ENCODE measurements at places on chromosomes 6 and 20.

GRCh38 chr20:8334641-8335040 is 202.6 kb downstream of the PLCB1 start:
- DNase-seq: no peak
- H3K36me3 ChIP-seq: no peaks in the 10 kb centered on the region
- H3K4me1 ChIP-seq: no peaks in the 10 kb centered on the region
- H3K27me3 ChIP-seq: no peaks in the 10 kb centered on the region
- no peak overlapping the region for H3K27ac ChIP-seq

- H3K27me3 ChIP-seq: no peaks in the 10 kb centered on the region
- no peak overlapping the region for H3K4me3 ChIP-seq
- no peaks in the 10 kb centered on the region for H3K4me1 ChIP-seq
- H3K27ac ChIP-seq: no peak overlapping the region
- no peaks in the 10 kb centered on the region for H3K36me3 ChIP-seq
Measured at GRCh38 chr6:158923805-158924498, 76.0 kb downstream of the RSPH3 start.

DNA sequence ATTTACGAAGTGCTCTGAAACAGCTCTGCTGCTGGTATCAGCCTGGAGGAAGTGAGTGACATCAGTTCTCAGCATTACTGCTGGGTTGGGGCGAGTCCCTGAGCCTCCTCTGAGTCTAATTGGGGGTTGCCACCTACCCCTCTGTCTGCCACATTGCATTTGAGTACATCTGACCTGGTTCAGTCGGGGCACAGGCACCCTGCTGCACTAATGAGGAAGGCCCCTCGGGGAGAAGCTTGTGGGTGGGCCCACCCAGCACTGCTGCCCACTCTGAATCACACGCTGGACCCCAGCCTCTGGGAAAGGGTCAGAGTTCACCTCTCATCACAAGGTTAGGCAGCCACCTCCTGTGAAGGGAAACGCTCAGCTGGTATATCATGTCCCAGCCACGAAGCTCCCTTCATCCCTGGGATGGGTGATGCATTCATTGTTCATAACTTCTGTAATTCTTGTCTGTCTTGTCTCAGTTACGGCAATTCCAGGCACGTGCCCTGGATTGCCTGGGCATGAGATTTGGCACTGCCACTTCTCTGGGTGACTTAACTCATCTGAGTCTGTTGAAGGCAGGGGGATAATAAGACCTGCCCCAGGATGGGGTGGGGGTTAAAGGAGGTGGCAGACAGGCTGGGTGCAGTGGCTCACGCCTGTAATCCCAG is 13.3 kb downstream of the DNMT3B start:
- H3K4me3 ChIP-seq: no peak overlapping the region
- DNase-seq: no peak
- H3K4me1 ChIP-seq: peaks cover 12% of the 10 kb centered on the region

- H3K36me3 ChIP-seq: no peaks in the 10 kb centered on the region
- H3K4me3 ChIP-seq: no peak overlapping the region
- no peak for DNase-seq
- H3K27ac ChIP-seq: no peak overlapping the region
Measured at GRCh38 chr6:170402318-170403040, 95.9 kb downstream of the FAM120B start.

DNA sequence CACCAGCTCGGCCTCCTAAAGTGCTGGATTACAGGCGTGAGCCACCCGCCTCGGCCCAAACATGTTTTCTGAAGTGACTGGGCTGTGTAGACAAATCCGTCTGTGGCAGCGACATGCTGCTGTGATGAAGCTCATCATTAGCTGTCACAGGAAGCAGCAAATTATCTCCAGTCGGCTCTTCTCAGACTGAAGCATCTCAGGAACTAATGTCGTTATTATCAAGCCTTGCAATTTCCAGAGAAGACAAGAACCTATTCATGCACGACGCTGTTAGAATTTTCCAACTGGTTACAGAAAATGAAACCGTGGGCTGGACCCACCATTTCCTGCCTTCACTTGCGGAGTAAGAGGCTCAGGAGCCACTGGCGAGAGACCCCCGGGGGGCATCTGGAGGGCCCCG is 17.1 kb upstream of the NTSR1 start:
- H3K4me3 ChIP-seq: no peak overlapping the region
- H3K27ac ChIP-seq: no peak overlapping the region
- no peak for DNase-seq
- no peaks in the 10 kb centered on the region for H3K27me3 ChIP-seq
- no peaks in the 10 kb centered on the region for H3K4me1 ChIP-seq

GRCh38 chr6:22290045-22290444 is 6.8 kb downstream of the PRL start:
- no peak for DNase-seq
- no peaks in the 10 kb centered on the region for H3K36me3 ChIP-seq
- no peaks in the 10 kb centered on the region for H3K27me3 ChIP-seq
- no peaks in the 10 kb centered on the region for H3K4me1 ChIP-seq
- no peak overlapping the region for H3K27ac ChIP-seq

DNA sequence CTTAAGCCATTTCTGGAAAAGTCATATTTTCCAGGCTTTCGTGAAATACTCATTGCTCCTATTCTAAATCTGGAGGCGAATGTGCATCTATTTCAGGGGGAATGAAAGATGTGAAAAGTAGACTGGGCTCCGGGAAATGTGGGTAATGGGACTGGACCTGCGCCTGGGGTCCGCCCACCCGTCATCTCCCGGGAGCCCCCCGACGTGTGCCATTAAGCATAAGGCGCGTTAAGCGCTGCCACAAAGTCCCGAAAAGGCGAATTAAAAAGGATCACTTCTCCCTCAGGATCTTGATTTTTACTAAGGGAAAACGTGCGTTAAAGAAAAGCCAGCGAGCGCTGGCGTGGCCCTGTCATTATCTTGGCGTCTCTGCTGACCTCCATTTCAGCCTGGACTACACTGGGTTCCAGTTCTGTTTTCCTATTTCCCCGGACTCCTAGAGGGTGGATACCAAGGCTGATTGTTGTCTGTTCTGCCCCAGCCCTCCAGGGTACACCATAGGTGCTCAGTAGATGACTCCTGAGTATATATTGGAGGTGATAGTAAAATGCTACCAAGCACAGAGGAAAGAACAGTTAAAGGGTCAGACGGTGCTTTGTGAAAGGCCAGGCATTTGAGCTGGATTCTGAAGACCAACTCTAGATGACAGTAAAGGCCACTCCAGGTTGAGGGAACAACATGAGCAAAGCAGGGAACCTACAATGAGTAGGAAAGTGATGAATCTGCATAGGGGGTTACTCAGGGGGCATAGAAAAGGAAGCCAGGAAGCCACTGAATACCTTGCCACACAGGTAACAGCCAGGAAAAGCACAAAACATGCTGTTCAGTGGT is 89.2 kb upstream of the ARID1B start:
- H3K4me1 ChIP-seq: peaks cover 4% of the 10 kb centered on the region
- H3K36me3 ChIP-seq: no peaks in the 10 kb centered on the region
- DNase-seq: peak; percentile 51
- H3K4me3 ChIP-seq: peak overlapping the region; percentile 65
- H3K27me3 ChIP-seq: no peaks in the 10 kb centered on the region

DNA sequence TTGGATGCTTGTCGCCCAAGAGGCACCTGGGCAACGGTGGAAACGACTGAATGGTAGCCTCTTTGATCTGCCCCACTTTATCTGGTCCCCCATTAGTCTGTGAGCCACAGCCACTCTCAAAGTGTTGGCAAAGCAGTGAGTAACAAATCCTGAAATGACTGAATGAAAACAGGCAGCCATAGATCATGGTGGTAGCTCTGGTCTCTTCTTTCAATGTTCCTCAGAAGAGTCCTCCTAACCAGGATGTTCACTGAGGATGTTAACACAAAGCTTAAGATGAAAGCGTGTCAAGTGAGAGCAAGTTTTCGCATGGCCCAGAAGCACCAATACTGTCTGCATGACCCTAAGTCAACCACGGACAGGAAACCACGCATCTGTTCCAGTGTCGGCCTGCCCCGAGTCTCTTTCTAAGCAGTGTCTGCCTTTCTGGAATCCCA is 107.3 kb downstream of the IRF4 start:
- no peak for DNase-seq
- H3K4me3 ChIP-seq: no peak overlapping the region
- no peaks in the 10 kb centered on the region for H3K4me1 ChIP-seq
- H3K36me3 ChIP-seq: no peaks in the 10 kb centered on the region

DNA sequence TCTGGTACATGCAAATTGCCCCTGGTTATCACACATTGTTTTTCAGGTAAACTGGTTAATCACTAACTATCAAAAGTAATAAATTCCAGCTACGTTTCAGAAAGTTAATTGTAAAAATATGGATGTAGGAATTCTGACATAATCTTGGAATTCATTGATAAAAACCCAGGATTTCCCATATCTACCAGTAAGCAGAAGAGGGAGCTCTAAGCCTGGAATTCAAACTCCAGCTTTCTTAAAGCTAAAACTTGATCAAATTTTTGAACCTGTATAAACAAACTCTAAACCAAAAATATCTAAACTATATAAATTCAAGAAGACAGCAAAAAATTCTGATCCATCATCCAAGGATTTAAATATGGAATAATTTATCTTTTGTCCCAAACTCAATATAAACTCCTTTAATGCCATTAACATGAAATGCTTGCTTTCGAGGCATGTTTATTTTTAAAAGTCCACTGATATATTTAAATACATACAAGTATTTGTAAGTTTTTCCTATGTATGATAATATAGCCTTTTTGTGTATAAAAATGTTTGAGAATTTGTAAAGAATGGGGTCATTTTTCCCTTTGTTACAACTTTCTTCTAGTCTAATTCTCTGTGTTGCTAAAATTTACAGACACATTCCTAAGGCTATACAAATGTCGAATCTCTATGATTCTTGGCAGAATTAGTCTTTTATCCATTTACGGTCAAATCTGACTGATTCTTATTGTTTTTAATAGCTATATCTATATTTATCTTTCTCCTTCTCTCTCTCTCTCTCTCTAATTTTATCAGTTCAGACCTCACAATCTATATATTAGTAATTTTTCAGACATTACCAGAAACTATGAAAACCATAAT is 91.4 kb upstream of the RNF217 start:
- H3K36me3 ChIP-seq: no peaks in the 10 kb centered on the region
- H3K27ac ChIP-seq: no peak overlapping the region
- H3K4me1 ChIP-seq: no peaks in the 10 kb centered on the region
- no peak for DNase-seq
- no peaks in the 10 kb centered on the region for H3K27me3 ChIP-seq

DNA sequence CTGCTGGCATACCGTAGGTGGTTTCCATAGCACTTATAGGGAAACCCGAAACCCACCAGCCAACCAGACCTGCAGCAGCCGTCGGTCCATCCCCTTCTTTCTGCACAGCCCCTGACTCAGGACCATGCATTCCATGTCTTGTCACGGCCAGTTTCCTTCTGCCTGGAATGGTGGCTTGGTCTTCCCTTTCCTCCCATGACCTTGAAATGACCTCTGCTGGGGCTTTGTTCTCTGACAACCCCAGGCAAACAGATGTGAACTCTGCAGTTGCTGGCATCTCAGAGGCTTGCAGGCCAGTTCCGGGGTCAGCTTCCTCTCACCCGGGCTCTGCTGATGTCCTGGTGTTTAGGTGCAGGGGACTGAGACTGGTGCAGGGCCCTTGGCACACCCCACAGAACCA is 250.8 kb downstream of the SMOC2 start:
- H3K27me3 ChIP-seq: no peaks in the 10 kb centered on the region
- DNase-seq: no peak
- H3K4me1 ChIP-seq: no peaks in the 10 kb centered on the region
- H3K4me3 ChIP-seq: no peak overlapping the region
- no peaks in the 10 kb centered on the region for H3K36me3 ChIP-seq

DNA sequence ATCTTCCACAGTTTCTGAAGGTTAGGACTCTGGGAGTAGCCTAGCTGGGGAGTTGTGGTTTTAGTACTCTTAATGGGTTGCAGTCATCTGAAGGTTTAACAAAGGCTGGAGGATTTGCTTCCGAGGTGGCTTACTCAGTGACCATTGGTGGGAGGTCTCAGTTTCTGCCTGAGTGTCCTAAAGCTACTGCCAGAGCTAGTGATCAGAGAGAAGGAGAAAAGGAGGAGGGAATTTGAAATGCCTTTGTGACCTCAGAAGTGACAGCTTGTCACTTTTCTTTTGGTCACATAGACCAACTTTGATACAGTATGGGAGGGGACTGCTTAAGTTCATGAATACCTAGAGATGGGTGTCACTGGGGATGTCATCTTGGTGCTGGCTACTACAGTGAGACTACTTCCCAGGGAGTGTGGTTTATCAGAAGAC is 41.3 kb downstream of the NCOA3 start:
- H3K27ac ChIP-seq: no peak overlapping the region
- H3K36me3 ChIP-seq: no peaks in the 10 kb centered on the region
- no peak for DNase-seq
- no peaks in the 10 kb centered on the region for H3K27me3 ChIP-seq
- H3K4me1 ChIP-seq: no peaks in the 10 kb centered on the region

DNA sequence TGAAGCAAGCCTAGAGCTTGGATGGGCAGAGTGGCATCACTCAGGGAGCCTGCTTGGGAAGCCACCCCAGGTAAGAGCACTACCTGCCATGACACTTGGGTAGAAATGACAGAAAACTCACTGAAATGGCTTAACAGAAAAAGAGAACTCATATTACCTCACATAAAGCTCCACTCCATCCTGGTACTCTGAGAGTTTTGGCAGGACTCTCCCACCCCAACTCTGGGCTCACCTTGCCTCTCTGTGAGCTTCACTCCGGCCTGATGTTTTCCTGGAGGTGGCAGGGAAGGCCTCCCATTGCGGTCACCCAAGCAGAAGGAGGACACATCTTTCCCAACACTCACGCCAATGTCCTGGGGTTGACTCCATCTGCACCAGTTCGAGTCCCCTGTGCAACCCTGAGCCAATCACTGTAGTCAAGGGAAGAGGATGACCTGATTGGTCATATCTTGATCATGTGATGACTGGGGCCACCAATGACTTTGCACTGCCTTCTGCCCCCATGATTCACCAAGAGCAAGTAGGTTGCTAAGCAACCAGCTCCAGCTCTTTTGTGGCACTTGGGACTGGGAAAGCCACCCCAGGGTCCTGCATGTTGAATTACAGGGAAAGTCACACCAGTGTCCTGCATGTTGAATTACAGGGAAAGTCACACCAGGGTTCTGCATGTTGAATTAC is 446.1 kb upstream of the SULF2 start:
- H3K27me3 ChIP-seq: no peaks in the 10 kb centered on the region
- H3K27ac ChIP-seq: no peak overlapping the region
- H3K4me1 ChIP-seq: no peaks in the 10 kb centered on the region
- H3K4me3 ChIP-seq: no peak overlapping the region
- no peaks in the 10 kb centered on the region for H3K36me3 ChIP-seq

- H3K27me3 ChIP-seq: no peaks in the 10 kb centered on the region
- H3K27ac ChIP-seq: no peak overlapping the region
- H3K4me1 ChIP-seq: no peaks in the 10 kb centered on the region
Measured at GRCh38 chr6:150830439-150831165, 34.9 kb upstream of the MTHFD1L start.
